Aorta (tissue), 5 donors: ENCODE measurements at places on chromosomes 7 and 10.

GRCh38 chr7:31873816-31874597 lies 187.0 kb downstream of the PPP1R17 start:
- DNase-seq: no peak

GRCh38 chr10:34580643-34581042 lies 234.5 kb downstream of the PARD3 start:
- DNase-seq: no peak

DNA sequence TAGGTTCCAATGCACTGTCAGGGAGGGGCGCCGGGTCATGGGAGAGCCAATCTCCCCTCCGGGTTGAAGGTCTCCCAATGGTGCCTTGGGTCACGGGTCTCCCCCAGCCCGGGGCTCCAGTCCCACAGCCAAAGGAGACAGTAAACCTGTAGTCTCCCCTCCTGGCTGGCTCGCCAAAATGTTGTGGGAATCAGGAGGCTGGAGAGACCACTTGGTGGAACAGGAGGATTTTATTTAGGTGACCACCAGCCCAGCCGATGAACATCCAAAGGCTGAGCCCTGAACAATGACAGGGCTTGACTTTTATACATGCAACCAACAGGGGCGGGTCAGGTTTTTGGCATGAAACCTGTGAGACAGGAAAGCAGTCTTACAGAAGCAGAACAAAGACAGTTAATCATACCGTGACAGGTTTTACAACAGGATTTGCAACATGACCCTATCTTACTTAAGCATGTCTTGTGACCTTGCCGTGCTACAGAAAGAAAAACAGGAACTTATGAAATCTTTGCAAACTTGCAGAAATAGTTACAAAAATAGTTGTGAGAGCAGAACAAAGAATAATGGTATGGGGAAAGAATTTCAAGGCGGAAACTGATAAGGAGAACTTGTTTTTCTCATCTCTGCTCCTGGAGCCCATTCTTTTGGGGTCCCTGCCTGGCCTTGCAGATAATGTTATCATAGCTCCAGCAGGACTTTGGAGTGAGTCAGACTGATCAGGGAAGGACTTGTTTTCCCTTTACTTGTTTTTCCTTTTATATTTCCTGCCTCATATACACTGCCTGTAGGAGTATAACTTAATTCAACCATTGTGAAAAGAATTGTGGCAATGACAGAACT lies 7.1 kb downstream of the ERV3-1 start:
- no peak for DNase-seq

DNA sequence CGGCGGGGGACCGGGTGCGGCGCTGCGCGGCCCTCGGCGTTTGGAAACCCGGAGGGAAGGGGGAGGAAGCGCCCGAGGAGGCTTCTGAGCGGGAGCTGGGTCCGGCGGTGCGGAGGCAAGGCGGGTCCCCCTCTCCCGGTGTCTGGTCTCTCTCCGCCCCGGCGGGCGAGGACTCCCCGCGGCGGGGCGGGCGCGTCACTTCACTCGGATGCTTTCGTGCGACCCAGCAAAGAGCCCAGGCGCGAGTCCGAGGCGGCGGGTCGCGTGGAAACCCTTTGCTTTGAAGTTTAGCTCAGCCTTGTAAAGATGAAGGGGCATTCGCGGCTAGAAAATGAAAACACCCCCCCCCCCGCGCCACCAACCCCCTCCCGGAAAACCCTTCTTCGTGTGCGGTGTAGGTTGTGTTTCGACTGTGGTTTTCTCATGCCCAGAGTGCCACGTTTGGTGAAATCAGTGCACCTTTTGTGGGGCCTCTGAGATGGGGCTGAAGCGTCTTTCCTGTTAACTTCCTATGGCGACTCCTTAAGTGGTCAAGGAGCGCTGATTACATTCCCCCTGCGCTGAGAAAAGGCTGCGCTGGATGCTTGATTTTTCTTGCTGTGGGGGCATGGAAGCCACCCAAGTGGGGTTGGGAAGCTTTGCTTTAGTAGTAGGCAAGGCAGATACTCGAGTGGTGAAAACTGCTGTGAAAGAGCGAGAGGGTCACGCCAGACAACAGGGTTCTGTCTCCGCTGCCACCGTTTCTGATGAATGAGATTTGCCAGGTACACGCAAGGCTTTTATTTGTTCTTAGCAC lies 876 bp downstream of the GNAI1 start:
- peak; percentile 49 for DNase-seq

DNA sequence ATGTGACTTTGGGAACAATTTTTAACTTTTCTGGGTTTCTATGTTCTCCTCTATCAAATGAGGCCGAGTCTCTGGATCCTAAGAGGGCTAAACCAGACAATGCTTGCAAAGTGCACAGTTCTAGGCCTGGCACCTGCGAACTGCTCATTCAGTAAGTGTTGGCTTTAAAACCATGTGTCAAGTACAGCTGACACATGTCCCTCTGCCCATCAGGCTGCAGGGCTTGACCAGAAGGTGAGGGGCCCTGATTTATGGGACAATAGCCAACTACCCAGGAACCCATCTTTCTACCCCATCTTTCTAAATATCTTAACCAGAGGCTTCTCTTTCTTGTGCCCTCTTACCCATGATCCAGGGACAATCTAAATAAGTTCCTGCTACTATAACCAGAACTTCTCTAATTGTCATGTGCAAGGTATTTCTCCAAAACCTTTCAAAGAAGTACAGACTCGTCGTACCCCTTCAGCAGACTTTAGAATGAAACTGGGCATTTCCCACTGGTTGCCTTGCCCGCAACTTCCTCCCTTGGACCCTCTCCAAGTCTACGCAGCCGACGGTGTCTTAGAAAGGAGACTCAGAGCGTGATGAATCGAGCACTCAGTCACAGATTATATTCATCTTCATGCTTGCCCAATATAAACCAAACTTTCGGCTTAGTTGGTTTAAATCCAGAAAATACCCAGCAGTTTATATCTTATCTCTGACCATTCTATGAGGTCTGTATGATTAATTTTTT lies 69.8 kb upstream of the STEAP1B start:
- no peak for DNase-seq

GRCh38 chr7:99837649-99838361 lies 10.0 kb downstream of the CYP3A43 start:
- no peak for DNase-seq

DNA sequence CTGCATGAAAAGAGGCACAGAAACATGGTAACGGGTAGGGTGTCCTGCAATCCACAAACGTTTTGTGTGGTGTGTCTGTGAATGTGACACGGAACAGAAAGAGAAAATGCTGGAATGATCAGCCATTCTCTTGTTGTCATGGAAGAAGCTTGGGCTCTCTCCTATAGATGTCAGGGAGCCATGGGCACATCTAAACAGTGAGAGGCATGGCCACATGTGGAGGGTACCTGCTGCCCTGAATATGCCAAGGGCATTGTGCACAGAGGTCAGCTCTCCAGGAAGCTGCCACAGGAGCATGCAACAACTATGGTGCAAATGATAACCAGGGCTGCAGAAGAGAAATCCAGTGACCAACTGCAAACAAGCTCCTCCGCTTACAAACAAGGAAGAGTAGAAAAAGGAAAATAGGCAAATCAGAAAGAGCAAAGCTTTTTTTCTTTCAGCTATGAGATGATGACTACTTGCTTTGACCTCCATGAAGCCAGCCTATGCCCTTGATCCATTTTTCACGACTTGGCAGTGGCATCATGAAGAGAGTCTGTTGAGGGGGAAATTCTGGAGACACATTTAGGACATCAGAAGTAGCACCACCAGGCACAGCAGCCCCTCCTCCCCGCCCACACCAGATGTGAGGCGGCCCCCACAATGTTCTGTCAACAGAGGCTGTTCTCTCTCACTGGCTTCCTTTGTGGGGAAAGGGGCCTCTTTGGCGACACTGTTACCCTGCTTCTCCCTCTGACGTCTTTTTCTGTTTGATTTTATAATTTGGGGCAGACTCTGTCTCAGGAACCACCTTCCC lies 4.8 kb upstream of the PDE1C start:
- no peak for DNase-seq

- no peak for DNase-seq
Observed at GRCh38 chr10:63005246-63005645, 127.9 kb upstream of the NRBF2 start.

DNA sequence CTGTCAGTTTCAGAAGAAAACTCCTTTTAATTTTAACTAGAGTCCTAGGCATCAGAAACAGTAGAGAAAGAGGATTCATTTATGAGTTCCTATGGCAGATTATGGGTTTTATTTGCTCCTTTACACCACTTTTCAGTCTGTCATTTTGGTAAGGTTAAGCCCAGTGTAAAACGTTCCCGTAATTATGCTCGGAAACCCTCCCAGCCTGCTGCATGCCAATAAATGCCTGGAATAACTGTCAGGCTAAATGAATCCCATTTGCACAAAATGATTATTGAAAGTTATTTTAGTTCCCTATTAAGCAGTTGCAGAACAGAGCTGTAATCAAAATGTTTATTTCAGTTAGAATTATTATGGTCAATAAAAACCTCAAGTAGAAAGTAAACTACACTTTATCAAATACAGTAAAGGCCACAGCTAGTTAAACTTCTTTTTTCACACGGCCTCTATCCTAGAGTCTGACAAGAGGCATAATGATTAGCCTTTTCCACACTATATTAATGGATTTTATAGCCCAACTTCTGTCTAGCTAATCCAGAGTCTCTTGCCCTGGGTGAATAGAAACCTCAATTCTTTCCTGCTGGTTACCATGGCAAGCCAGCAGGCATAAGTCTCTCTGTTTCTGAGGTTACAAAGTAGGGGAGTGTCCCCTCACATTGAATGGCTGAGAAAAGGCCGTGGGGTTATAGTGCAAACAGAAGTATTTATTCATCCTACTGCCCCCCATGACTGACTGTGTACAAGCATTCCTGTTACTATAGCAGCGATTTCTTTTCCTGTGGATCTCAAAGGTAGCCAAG lies 80.8 kb upstream of the NPVF start:
- DNase-seq: no peak

- no peak for DNase-seq
Observed at GRCh38 chr7:101677391-101677790, 48.3 kb upstream of the MYL10 start.

DNA sequence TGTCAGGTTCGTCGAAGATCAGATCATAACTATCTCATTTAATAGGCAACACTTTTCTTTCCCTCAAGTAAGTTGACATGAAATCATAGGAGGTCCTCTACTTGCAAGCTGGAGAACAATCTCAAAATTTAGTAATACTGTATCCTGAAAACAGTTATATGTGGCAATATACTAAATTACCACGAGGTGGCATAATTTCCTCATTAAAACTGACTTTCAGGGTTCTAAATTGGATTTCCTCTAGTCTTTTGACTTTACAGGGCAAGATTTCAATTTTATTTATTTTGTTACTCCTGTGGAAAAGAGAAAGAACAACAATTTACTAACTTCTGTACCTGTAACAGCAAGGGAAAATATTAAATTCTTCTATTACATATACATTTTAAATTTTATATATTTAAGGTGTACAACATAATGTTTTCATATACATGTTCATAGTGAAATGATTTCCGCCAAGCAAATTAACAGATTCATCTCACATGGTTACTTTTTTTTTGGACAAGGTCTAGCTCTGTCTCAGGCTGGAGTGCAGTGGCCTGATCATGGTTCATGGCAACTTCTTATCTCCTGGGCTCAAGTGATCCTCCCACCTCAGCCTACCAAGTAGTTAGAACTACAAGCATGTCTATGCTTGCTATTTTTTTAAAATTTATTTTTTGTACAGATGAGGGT lies 53.4 kb upstream of the CYP2C18 start:
- no peak for DNase-seq

GRCh38 chr10:132814469-132814856 lies 28.5 kb upstream of the NKX6-2 start:
- DNase-seq: peak; percentile 64

GRCh38 chr7:23450518-23450917 lies 19.8 kb downstream of the IGF2BP3 start:
- DNase-seq: no peak

DNA sequence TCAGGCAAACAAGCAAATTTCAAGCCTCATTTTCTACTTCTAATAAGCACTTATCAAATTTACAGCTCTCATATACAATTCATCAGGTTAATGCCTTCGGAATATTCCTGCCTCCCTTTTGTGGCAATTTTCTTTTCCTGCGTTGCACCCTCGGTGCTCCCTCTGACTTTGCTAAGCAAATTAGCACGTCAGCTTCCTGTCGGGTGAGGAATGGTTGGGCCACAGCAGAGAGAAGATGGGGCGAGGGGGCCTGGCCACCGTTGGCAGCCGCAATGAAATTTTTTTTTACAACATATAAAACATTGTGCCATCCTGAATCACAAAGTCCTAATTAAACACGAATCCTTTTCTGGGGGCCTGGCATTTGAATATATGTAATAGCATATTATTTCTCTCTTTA lies 28.1 kb downstream of the ELFN1 start:
- no peak for DNase-seq

GRCh38 chr10:60916025-60916424 lies 28.0 kb downstream of the RHOBTB1 start:
- no peak for DNase-seq

- no peak for DNase-seq
Observed at GRCh38 chr7:23284871-23285270, 14.3 kb upstream of the MALSU1 start.

DNA sequence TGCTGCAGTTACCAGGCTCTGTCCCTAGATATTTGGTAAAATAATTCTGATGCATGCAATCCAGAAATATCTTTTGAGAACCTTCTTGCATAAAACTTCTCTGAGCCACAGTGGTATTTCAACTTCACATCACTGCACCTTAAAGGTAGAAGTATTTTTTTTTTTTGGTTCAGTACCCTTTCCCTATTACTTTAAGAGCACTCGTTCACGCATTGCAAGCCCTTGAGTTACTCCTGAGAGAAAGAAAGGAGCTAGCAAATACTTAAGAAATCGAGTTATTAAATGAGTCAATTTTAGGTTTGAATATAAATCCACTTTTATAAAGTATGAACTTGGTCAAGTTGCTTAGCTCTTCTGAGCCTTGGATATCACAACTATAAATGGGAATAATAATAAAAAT lies 607.1 kb upstream of the LRRTM3 start:
- no peak for DNase-seq

DNA sequence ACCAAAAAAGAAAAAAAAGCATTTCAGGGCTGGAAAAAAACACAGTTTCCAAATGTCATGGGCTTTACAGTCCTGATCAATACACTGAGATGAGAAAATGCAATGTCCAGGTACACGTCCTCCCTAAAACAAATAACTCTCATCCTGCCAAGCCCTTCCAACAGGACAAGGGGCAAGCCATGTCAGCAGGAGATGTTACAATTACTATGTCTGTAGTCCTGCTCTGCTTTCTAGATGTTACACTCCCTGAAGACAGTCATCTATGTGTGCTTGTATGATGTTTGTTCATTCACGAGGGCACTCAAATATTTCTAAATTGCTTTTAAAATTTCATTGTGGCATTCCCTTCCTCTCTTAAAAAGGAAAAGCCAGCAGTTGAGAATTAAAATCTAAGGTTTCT lies 103.2 kb downstream of the SORBS1 start:
- DNase-seq: no peak

- no peak for DNase-seq
Observed at GRCh38 chr7:150934045-150934766, 43.9 kb downstream of the KCNH2 start.

- no peak for DNase-seq
Observed at GRCh38 chr10:108913300-108913699, 1010.0 kb downstream of the XPNPEP1 start.

- DNase-seq: peak; percentile 80
Observed at GRCh38 chr7:102891693-102892261, 21.0 kb upstream of the LRRC17 start.

GRCh38 chr7:143908120-143908519 lies 6.1 kb upstream of the TCAF1 start:
- no peak for DNase-seq

- DNase-seq: no peak
Observed at GRCh38 chr10:45246522-45246921, 68.9 kb downstream of the OR13A1 start.
